ENCODE measurements at places on chromosomes 12 and 14.

DNA sequence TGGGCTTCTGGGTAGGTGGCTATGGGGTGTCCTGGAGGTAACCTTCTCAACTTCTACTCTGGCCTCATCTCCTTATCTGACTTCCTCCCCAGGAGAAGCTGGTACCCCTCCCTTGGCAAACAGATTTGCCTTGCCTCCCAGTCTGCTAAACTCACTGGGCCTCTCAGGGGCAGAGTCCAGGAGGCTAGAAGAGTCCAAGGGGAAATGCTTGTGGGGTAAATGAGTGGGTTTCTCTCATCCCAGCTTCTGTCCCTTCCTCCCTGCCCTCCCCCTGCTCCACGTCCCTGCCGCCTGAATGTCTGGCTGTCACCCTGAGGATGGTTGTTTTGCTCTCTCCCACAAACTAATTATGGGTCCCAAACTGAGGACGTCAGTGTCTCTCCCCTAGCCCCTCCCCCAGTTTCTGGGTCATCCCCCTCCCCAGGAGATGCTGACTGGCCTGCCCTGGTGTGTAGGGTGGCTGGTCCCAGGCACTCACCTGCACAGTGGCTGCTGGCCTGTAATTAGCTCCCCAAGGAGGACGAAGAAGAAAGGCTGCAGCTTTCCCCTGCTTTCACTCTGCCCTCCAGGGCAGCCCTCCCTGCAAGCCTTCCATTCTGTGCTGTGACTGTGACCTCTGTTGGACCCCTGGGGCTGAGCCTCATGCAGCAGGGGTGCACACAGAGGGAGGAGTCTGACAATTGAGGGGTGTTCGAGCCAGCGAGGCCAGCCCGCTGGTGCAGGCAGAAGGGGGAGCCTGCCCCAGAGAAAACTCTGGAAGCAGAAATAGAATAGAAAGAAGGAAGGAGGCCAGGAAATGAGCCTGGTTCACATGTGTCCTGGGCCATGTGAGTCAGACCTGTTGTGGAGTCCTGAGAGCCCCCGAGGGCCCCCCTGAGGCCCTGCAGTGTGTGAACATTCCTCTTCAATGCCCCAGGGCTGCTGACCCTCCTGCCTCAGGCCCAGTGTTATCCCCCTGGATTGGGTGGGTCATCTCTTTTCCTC is at the start of gene LRP1-AS:
Gene LRP1-AS, minus strand, starts transcription at position 659 of the 984 bp plus-strand sequence.
- no peak for DNase-seq

GRCh38 chr14:99728231-99728920 is 44.3 kb downstream of the CYP46A1 start:
- no peak for DNase-seq

- DNase-seq: no peak
Measured at GRCh38 chr14:33727606-33728005, 223.3 kb downstream of the EGLN3 start.

DNA sequence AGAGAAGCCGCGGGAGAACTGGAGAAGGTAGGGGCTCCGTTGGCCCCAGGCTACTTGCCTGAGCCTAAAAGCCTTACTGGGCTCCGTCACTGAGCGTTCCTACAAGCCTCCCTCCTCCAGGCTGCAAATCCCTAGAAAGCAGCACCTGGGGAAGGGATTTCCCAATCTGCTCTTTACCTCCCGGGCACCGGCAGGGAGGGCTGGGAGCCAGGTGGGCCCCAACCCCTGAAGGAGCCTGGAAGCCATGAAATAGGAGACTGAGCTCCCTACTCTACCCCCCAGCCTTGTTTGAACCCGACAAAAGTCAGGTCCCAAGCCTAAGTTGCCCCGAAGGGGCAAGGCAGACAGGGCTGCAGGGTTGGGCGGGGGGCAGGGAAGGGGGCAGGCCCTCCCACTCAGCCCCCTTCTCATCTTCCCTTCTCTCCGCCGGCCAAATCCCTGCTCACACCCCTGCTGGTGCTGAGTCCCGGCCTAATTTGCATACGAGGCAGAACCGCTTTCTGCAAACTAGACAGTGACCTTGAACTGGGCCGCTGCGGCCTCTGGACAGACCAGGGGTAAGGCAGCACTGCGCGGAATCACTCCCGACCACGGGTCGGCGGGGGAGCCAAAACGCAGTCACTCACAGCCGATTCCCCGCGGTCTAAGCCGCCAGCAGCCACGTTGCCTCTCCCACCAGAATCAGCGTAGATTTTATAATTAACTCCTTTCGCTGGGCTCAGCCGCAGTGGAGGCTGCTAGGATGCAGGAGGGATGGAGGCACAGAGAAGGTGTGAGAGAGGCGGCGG is 3.7 kb upstream of the HOXC12 start:
- no peak for DNase-seq

- no peak for DNase-seq
Measured at GRCh38 chr14:44316647-44317440, 190.2 kb downstream of the FSCB start.

GRCh38 chr12:110339184-110339952 is 58.3 kb downstream of the ATP2A2 start:
- DNase-seq: no peak

Measured in NAMALWA (cell line).